ENCODE measurements at places on chromosomes 2 and 18.

DNA sequence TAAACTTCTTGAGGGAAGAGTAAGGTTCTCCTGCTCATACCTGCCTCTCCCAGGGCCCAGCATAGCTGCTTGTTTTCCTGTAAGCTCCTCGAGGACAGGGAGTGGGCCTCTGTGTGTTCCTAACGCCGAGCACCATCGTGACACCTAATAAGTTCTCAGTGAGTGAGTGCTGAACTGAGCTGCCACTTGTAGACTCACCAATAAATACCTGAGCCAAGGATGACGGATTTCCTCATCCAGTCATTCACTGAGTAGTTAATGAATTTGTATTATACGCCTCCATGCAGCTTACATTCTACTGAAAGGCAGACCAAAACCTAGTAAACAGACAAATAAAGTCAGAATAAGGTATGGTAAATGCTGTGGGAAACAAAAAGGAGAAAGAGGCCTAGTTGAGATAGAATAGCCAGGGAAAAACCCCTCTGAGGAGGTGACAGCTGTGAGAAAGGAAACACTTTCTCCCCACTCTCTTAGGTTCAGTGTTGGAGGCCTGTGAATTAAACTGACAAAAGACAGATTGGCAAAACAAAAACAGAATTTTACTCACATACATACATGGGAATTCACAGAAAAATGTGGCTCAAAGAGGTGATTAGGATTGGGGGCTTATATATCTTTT lies 138.6 kb downstream of the B3GNT2 start:
- DNase-seq = no peak

DNA sequence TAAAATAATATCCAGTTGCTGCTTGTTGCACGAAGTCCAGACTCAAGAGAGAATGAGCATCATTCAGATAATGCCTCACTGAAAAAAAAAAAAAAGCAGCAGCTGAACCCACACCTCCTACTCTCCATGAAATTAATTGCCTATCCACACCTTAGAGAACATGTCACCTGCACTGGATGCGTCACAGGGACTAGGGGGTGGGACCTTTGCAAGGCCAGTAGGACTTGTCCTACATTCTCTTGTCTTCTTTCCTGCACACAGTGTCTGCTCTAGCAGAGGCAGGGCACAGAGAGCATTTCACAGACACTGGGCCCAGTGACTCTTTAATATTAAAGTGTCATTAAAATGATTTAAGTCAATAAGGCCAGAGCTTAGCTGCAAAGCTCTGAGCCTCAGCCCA lies at the start of gene ABCA12:
TSS of gene ABCA12 (minus strand) at position 148 of the 400 bp plus-strand sequence. CDS start 418 bp downstream, outside the sequence.
- DNase-seq = no peak

DNA sequence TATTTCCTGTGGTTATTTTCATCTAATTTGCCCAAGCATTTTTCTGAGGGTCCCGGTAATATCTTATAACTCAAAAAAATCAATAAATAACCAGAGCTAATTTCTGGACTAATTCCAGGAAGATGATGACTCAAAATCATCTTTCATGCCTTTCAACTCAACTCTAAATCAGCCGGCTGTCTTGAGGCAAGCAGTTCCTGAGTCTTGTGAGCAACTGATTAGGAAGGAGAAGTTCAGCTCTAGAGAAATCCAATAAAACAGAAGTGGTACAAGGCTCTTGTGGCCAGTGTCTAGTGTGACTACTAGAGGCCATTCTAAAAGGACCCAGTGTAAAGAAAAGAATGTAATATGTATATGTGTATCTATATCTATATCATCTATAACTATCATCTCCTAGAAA lies 890.4 kb downstream of the TRIB2 start:
- no peak for DNase-seq

- DNase-seq = no peak
Observed at GRCh38 chr2:156687715-156688114, 251.5 kb downstream of the GPD2 start.

GRCh38 chr18:11533942-11534496 lies 75.4 kb upstream of the SLC35G4 start:
- no peak for DNase-seq

DNA sequence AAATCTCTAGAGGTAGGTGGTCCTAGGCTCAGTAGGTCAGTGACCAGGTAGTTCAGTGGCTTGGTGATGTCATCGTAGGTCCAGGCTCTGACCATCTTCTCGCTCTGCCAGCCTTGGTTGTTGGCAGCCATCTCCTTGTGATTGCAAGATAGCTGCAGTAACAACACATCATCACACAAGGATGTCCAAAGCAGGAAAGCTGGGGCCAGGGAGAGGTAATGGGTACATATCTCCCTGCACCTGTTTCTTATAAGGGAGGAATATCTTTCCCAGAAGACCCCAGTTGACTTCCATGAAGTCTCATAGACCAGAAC lies 60.5 kb downstream of the ANKRD44 start:
- DNase-seq = no peak

GRCh38 chr2:206585335-206585734 lies 57.0 kb upstream of the FAM237A start:
- DNase-seq = no peak

GRCh38 chr18:58896268-58896667 lies 31.6 kb downstream of the ZNF532 start:
- no peak for DNase-seq

DNA sequence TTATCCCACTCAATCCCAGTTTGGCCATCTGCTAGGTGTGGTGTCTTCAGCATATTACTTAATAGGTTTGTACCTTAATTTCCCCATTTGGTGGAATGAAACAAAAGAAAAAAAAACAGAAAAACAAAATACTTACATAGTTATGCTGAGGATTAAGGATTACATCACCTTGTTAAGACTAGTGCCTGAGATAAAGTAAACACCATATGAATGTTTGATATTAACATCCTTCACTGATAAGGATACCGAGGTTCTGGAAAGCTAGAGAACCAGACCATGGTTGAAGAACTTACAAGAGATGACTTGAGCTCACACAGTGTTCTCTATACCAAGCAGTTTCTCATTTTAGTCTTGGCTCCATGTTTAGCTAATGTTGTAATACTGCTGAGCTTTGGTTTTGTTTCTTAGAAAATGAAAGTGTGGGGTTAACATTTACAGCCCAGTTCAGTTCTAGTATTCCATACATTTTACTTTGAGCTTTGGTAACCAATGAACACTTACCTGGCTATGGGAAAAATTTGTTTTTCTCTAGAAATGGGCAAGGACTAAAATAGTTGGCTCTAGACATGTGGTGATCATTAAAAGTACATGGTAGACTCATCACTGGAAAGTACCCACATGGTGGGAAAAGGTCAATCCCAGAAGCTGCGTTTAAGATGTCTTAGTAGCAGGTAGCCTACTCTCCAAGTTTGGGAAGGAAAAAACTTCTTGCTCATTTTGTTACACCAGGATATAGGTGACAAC lies 5.8 kb upstream of the GPD2 start:
- DNase-seq = no peak

- no peak for DNase-seq
Observed at GRCh38 chr2:187644486-187644885, 90.3 kb upstream of the TFPI start.

DNA sequence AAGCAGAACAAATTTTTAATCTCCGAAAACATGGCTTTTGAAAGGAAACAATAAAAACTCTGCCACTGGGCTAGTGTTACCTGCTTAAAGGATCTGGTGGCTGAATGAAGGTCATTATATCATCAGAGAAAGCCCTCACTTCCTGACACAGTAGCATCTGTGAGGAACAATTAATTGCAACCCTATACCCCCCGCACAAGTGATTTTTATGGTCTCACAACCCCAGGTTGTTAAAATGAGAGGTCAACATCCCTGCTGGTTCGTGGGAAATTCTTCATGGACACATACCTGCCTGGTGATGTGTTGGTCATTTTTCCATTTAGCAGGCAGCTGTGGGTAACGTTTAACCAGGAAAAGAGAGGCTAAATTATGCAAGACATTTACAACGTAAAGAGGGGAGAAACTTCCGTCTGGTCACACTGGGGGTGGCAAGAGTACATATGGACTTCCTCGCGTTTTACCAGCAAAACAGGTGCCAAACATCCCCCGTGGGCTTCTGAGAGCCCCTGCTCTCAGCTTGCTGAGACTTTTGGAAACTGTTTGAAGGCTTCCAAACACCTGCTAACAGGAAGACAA lies 29.2 kb downstream of the NIFK start:
- DNase-seq = no peak

DNA sequence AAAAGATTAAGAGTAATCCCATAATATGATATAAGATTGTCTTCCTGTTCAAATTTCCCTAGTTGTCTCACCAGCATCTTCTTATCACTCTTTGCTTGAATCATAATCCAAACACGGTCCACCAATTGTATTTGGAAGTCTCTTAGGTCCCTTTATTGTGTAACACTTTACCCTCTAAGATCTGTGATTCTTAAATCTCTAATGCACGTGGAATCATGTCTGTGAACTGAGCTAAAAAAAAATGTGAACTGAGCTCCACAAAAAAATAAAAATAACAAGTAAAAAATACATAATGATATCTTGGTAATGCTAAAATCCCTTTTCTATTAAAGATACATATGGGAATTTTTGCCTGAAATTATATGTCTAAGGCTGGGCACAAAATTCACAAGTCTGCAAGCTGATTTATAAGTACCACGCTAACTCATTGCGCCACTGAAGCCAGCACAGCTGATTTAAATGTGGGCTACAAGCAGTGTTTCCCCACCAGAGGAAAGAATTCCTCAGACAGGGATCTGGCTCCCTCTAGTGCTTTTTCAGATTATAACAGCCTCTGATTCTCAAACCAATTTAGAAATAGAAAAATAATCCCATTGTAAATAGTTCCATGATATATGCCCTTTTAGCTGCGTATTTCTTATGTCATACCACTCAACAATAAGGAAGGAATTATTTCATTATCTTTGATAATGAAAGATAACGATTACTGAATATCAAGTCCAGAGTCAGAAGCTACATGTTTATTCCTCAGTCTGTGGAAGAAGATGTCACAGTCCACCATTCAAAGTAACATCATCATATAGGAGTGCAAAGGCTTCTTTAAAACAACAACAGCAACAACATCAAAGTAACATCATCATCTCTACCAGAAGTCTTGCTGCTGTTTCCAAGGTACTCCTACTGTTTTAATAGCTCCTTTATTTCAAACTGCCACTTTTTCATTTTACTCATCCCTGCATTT lies 22.9 kb downstream of the RBM43 start:
- no peak for DNase-seq

- no peak for DNase-seq
Observed at GRCh38 chr18:939166-939565, 34.5 kb downstream of the ADCYAP1 start.

- no peak for DNase-seq
Observed at GRCh38 chr18:30234755-30235154, 807.8 kb downstream of the DSC3 start.

DNA sequence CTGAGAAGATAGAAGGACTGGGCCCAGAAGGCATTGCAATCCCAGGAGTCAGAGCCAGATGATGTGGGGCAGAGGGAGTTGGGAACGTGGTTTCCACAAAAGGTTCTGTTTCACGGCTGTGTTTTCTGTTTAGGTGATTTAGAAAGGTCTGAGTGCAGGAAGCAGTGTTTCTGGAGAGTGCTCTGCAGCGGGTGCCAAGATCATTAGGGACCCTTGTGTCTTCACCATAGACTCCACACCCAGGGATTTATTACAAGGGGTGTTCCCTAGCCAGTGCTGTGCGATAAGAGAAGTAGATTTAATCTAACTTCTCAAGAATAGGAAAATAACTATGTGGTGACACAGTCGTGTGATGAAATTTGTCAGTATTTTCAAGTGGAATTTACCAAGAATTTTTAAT lies 221.1 kb upstream of the TPO start:
- no peak for DNase-seq

DNA sequence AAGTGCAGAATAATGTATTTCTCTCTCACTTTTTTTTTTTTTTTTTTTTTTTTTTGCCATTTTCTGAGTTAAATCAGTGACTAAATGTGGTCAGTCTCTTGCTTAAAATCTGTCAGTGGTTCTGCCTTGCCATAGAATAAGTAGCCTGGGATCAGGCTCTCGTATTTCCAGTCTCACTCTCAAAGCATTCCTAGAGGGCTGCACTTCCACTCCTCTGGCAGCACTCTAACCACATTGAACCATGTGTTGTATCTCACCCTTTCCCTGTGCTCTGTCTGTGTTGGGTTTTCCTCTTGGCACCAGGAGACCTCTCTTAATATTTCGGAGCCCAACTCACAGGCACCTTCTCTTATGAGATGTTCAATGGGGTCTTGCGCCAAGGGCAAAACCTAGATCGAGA lies 304.4 kb downstream of the CTNNA2 start:
- DNase-seq = no peak

DNA sequence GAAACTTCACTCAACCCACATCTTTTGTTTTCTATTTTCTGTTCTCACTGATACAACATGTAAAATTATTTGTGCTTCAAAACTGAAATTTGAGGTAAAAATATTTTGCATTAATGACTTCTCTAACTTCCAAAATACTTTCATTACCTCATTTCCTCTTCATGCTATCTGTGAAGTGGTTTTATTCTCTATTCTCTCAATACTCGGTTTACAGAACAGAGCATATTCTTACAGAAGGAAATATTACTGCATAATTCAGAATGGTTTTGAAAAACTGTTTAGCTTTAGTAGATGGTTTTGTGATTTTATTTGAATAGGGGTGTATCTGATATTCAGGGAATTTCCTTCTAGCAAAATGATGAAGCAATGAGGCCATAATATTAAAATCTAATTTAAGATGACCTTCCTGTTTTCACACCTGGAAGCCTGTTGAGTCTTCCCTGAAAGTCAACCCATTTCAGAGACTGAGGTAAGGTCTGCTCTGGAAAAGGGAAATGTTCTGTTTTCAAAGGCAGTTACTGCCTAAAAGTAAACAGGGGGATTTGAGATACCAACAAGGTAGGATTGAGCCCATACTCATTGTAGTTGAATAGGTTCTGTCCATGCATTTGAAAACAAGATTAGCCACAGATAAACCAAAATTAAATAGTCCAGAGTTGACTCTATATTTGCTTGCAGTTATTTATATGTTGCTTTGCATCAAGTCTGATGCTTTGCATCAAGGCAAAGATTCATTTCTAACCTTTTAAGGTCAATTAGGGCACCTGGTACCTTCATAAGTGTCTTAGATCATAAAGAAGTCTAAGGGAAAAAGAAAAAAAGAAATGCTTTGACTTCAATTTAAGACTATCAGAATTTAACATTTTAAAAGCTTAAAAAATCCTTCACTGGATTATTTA lies 50.8 kb upstream of the PEX13 start:
- DNase-seq = no peak

- DNase-seq = no peak
Observed at GRCh38 chr2:164700390-164700789, 79.1 kb upstream of the GRB14 start.

DNA sequence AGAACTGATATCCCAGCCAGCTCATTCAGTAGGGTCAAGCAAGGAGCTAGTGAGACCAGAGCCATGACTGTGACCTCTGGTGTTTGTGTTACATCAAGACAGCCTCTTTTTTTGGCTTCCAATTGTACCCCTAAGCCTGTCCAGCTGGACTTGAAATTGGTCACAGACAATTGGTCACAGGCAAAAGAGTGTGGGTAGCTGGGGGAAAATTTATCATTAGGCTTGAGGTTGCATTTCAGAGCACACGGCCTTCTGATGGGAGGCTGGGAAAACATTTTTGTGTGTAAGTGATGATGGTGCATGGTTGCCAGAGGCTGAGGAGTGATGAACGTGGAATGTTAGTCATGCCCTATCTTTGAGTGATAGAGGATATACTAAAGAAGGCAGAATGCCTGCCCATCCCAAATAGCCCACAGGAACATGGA lies 285.1 kb upstream of the SLC14A2 start:
- DNase-seq = no peak
